Heart right ventricle (tissue), 16 donors: ENCODE measurements at places on chromosomes 3 and 15. TPM values are rescaled to one million over a fixed set of nuclear protein-coding genes. Genes with fewer than 3 reads are reported as not detected.

DNA sequence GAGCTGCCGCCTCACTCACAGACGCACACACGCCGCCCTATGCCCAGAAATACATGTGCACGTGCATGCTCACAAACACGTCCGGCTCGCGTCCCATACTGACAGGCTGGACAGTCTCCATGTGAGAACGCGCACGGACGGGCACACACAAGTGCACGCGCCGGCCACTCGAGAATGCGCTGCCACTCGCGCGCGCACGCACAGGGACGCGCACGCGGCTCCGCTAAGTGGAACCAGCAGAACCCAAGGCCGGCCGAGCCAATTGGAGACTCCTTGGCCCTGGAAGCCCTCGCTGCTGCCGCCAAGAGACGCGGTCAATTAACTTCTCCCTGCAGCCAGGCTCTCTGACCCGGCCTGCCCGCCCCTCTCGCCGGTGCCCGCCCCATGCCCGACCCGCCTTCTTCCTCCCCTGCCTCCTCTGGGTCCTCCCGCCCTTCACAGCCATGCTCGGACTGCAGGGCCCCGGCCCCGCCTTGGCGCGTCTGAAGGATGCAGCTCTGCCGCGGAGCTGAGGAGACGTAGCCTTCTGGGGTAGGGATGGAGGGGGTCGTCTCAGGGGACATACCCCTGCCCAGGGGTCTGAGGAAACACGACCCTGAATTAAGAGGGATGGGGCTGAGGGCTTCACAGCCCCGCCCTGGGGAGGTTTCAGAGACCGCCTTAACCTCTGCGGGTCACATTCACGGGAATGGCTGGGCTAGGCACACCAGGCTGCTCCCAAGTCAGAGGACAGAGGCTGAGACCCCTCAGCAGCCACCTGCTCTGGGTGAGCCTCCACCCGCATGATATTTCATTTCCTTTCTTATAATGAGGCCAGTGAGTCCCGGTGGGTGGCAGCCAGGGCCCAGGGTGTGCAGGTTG lies 15.0 kb downstream of the PTH1R start:
- peak; percentile 77 for DNase-seq

- DNase-seq: no peak
Measured at GRCh38 chr3:191628571-191628970, 167.6 kb downstream of the PYDC2 start.

DNA sequence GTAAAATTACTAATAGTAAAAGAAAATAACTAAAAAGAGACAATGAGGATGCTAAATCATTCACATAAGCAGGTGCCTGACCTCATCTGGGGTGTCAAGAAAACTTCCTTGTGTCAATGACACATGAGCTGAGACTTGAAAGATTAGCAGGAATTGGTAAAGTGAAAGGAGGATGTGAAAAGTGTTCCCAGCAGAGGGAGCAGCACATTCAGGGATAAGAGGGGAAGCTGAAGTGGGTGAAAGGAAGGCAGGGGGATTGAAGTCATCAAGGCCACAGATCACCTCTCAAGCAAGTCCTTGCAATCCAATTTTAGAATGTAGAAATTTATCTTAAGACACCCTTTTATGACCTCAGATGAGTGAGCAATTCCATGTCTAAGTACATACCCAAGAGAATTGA lies 60.2 kb upstream of the ACP3 start:
- no peak for DNase-seq

GRCh38 chr3:188380722-188381121 lies 226.8 kb downstream of the LPP start:
- no peak for DNase-seq

DNA sequence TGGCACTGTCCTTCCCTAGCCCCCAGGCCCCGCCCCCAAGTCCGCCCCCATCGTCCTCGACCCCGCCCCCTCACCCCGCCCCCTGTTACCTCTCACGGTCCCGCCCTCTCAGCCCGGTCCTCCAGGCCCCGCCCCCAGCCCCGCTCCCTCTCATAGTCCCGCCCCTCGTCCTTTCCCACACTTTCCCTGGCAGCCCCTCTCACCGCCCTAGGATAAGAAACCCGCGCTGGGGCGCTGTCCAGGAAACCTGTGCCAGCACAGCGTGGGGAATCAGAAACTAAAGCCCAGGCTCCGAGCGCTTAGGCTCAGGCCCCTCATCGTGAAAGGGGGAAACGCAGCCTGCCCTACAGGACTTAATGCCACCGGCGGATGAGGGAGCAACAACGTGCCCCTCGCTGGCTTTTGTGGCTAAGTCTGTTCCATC lies 20.9 kb downstream of the TRPM1 start:
- peak; percentile 69 for DNase-seq

- DNase-seq: no peak
Measured at GRCh38 chr3:55118451-55118850, 190.6 kb upstream of the LRTM1 start.

DNA sequence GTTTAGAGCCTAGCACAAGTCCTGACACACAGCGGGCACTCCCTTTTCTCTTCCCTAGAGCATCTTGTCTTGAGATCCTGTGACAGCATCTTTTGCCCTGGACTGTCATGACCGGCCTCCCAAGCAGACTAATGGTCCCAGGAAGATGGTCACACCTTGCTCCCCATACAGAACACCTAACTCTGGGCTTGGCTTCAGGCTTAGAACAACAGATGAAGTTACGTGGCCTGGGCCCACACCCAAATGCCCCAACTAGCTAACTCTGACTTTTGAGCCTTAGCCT lies 781 bp upstream of the IP6K1 start:
- DNase-seq: no peak

DNA sequence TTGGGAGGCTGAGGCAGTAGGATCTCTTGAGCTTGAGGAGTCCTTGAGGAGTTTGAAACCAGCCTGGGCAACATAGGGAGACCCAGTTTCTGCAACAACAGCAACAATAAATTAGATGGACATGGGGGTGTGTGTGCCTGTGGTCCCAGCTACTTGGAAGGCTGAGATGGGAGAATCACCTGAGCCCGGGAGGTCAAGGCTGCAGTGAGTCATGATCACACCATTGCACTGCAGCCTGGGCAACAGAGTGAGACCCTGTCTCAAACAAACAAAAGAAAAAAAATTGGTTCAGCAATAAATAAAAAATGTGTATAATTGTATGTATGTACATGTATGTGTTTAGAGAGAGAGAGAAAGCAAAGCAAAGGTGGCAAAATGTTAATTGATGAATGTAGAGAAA lies 83.1 kb downstream of the PDE8A start:
- no peak for DNase-seq

GRCh38 chr3:73597476-73597875 lies 27.3 kb downstream of the PDZRN3 start:
- DNase-seq: no peak

- no peak for DNase-seq
Measured at GRCh38 chr3:151798466-151798865, 15.4 kb upstream of the AADAC start.

GRCh38 chr15:85477730-85478129 lies 97.3 kb downstream of the AKAP13 start:
- DNase-seq: no peak

- no peak for DNase-seq
Measured at GRCh38 chr3:13544293-13544831, 4.6 kb upstream of the FBLN2 start.

- no peak for DNase-seq
Measured at GRCh38 chr15:40420071-40420713, 14.6 kb downstream of the IVD start.

DNA sequence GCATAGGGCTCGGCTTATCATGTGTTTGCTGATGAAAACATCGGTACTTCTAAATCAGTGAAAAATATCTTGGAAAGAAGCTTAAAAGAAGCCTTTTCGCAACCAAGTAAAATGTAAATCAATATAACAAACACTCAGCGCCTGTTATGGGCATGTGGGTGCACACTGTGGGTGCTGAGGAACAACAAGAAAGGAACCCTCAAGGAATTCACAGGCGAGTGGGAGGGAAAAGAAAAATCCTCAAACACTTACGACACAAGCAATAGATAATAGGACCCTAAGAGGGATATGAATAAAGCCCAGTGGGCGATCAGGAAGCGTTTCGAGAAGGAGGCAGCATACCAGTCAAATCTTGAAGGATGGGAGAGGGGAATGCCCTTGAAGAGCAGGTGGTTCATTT lies 21.9 kb downstream of the GLDN start:
- DNase-seq: no peak

- DNase-seq: no peak
Measured at GRCh38 chr3:14122301-14122700, 2.4 kb downstream of the CHCHD4 start.

The GRK7 gene
- polyA plus RNA-seq: not detected

The ADAMTS17 gene
- polyA plus RNA-seq: 0.95 TPM

The THUMPD3 gene
- 40.7 TPM for polyA plus RNA-seq

The P4HTM gene
- 25.8 TPM for polyA plus RNA-seq

The STT3B gene
- polyA plus RNA-seq: 37.7 TPM

The CEMIP gene
- polyA plus RNA-seq: 0.01 TPM
